Activated CD8-positive, alpha-beta memory T cell treated with anti-CD3 and anti-CD28 coated beads, Interleukin-2, amount 10 ng/mL, durations not matched to agents 7 days and 5 days (primary cell): ENCODE measurements at places on chromosomes 1 and 21. TPM values are rescaled to one million over a fixed set of nuclear protein-coding genes. Genes with fewer than 3 reads are reported as not detected.
A peak's percentile ranks its signal among the peaks of the same experiment; 100 is the strongest.

- DNase-seq, result no peak
Measured at GRCh38 chr1:100523038-100523652, 14.8 kb upstream of the GPR88 start.

LPAR3 gene
- 0.37 TPM for total RNA-seq

ETNK2 gene
- not detected for total RNA-seq

- DNase-seq, result no peak
Measured at GRCh38 chr1:203378556-203379245, 27.8 kb upstream of the FMOD start.

- no peak for DNase-seq
Measured at GRCh38 chr1:3013371-3014049, 7.8 kb upstream of the ACTRT2 start.

DNA sequence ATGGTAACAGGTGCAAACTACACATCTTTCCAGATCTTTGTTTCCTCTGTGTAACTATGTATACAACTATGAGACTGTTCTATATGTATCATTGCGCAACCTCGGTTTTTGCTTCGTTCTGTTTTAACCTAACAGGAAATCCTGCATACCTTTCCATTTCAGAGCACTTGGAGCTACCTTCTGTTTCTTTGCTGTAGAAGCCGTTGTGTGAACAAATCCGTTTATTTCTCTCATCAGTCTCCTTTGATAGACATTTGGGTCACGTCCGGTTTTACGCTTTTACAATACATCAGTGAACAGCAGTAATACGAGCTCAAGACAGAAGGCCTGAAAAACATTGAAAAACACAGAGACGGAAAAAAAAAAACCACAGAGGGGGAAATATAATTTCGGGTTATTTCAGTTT is 10.5 kb downstream of the ATP5IF1 start:
- DNase-seq, result peak; percentile 73

- DNase-seq, result no peak
Measured at GRCh38 chr1:27153549-27153886, 1.4 kb downstream of the SLC9A1 start.

- DNase-seq, result no peak
Measured at GRCh38 chr1:216952864-216953263, 229.6 kb upstream of the ESRRG start.

- DNase-seq, result peak; percentile 57
Measured at GRCh38 chr1:202615501-202616354, 94.5 kb downstream of the SYT2 start.

- DNase-seq, result no peak
Measured at GRCh38 chr21:36647279-36648093, 51.4 kb upstream of the SIM2 start.

EYA3 gene
- 33.2 TPM for total RNA-seq

DNA sequence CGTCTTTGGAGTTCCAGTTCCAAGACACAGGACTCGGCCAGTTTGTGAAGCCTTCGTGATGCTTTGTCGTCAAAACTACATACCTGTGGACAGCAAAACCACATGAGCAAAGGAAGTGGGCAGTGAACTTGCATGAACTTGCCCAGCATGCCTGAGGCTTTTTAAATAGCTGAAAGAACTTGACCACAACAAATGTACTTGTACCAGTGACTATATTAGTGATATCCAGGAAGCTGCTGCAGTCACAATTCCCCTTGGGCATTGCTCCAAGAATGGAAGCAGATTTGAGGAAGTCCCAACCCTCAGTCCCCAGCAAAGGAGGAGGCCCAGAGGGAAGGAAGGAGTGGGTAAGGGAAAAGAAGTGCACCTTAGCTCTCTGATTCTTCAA is 2.6 kb downstream of the FUCA1 start:
- peak; percentile 45 for DNase-seq

GRCh38 chr1:227785094-227785804 is 30.2 kb upstream of the PRSS38 start:
- peak; percentile 27 for DNase-seq

DNA sequence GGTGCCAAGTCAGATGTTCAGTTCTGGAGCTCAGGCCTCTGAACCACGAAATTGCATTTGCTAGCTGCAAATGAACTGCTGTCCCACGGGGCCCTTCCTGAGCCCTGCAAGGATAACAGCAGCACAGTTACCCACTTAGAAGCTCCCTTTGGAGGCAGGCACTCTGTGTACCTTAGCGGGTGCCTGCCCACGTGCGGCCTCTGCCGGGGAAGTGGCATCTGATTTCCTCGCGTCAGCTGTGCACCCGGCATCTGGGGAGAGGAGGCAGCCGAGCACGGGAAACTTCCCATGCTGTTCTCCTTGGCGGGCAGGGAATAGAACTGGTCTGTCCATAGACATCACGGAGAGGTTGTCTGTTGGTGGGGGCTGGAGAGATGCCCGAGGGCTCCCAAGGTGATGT is 148.0 kb upstream of the C1orf174 start:
- DNase-seq, result no peak

DNA sequence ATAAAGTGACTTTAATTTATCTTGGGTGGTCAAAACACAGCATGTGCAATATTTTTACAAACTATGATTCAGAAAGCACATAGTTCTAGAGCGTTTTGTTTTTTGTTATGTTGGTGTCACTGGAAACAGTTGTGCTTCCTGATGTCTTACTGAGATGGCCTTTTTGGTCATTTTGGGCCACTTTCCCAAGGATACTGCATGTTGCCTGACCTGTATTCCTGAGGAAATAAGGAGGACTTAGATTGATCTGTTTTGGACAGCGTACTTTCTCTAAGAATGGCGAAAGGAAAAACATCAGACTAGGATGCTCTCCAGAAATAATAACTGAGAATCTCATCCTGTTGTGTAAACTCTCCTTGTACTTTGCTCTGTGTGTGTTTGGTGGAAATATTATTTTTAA is 451.2 kb downstream of the USP25 start:
- no peak for DNase-seq

CD52 gene
- total RNA-seq, result 971 TPM

CSMD2 gene
- total RNA-seq, result not detected

GRCh38 chr1:39391691-39392679 is 99.5 kb upstream of the BMP8A start:
- DNase-seq, result no peak

OR6P1 gene
- total RNA-seq, result not detected

DNA sequence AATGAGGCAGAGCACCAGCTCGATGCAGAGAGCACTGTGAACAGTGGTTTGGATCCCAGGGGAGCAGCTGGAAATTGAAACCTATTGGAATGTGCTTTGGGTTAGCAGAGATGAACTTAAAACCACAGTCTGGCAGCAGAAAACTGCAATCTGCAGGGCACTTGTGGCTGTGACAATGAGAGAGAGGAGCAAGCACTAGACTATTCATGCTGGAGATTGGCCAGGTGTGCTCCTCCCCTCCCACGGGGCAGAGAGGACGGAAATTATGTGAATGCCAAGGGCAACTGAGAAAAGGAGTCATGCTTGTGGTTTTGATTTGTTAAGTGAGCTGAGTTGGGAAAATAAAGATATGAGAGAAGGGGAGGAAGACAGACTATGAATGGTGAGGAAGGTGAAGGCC is 38.1 kb downstream of the HSD3B2 start:
- no peak for DNase-seq

IGFN1 gene
- not detected for total RNA-seq

GRCh38 chr1:206672844-206673758 is 11.6 kb upstream of the MAPKAPK2 start:
- DNase-seq, result no peak

- no peak for DNase-seq
Measured at GRCh38 chr1:182806015-182806678, 16.6 kb downstream of the NPL start.

DNA sequence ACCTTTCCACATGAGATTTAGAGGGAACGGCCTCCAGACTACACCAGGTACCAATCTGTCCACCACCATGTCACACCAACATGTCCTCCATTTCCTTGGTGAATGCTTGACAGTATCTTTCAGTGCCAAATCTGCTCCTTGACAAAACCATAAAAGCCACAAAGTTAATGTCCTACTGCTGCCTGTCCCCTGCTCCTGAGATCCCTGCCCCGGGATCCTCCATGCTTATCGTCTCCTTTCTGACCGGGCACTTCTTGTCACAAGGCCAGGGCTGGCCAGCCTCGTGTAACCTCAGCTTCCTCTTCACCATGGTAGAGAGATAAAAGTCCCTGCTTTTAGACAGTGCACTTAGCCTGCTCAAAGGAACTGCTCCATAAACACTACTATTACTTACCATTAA is 136.2 kb downstream of the NAV1 start:
- DNase-seq, result no peak

- DNase-seq, result peak; percentile 71
Measured at GRCh38 chr1:66981679-66982078, 56.9 kb downstream of the MIER1 start.

PPFIA4 gene
- 17.9 TPM for total RNA-seq

GRCh38 chr1:90048043-90048442 is 53.1 kb downstream of the ZNF326 start:
- no peak for DNase-seq

DNA sequence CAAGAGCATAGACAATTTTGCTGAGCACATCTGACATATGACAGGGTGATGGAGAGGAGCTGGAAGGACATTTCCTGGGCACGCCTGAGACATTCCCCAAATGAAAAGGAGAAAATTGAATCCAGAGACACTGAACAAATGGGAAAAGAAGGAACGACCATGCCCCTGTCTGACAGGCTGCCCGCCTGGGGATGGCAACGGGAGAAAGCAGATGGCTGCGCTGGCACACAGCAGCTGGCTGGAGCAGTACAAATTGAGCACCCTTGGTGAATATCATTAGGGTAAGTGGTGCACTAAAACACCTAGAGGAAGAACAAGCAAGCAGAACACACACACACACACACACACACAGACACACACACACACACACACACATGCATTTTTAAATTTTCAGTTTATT is 174.3 kb upstream of the DUSP10 start:
- DNase-seq, result no peak

XKR8 gene
- total RNA-seq, result 6.6 TPM

KRTAP19-2 gene
- not detected for total RNA-seq

DNA sequence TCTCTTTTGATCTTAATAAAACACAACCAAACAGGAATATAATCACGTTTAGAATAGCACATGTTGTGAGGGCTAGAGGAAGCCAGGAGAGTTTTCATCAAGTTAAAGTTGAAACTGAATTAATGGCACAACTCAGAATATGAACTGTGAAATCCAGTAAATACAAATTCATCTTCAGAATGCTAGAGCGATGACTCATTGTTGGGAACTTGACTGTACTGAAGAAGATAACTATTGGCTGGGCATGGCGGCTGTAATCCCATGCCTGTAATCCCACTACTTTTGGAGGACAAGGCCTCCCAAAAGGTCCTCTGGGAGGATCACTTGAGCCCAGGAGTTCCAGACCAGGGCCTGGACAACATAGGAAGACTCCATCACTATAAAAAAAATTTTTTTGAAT is 8.8 kb downstream of the SYF2 start:
- DNase-seq, result no peak

RPTN gene
- not detected for total RNA-seq

DNA sequence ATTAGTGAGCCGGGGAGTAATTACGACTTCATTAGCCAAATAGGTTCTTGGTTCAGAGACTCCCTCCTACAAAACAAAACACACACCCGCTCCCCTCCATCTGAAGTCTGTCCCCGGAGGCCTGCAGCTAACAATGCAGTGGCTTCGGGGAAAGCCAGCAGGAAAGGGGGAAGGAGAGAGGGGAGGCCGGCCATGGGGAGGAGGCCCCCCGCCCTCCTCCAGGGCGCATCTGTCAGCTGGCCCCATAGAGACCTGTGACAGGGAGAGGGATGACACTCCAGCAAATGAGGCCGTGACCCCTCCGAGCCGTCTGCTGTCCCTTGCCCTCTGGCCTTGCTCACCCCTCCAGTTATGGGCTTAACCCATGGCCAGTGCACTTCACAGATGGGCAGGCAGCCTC is 12.1 kb upstream of the CNTN2 start:
- no peak for DNase-seq

- no peak for DNase-seq
Measured at GRCh38 chr1:27403065-27403726, 10.8 kb downstream of the GPR3 start.
